Prostate gland (tissue), 2 donors: ENCODE measurements at places on chromosomes 12 and 14.

DNA sequence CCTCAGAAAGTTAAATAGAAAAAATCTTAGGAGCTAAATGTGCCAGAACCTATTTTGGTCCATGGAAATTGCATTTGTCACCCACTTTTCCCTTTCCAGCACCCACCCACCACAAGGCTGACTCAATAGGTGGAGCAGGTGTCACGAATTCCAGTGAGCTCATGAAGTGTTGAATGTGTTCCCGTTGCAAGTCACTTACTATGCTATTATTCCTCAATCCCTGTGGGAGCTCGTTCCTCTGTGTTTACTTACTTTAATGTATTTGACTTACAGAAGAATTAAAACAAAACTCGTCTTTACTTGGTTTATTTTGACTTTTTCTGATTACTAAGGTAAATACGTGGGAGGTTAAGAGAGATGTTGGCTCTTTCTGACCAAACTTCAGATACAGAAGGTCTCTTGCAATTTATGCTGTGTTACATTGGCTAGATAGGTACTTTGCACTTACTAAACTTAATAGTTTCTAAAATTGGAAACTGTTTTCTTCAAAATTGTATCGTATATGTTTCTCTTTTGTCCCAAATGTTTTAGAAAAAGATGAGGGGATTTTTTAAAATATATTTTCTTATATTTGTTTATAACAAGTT is 269.4 kb upstream of the NOVA1 start:
- no peak for DNase-seq

GRCh38 chr14:36818794-36819384 is 157.2 kb downstream of the PAX9 start:
- no peak for DNase-seq

DNA sequence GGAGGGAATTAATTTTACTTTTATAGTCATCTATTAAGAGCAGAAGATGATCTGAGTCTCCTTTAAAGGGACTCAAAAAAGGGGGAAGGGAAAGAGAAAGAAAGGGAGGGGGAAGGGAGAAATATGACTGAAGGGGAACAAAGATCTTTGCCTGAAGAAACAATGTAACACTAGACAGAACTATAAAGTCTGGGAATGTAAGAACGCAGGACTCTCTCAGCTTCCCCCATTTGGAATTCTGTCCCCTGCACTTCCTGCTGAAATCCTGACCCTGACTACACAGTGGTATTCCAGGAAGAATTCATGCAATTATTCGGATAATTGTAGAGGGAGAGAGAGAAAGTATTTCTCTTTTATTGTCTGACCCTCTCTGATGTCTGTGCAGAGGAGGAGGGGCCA is 8.6 kb upstream of the HOXC11 start:
- DNase-seq, result no peak

DNA sequence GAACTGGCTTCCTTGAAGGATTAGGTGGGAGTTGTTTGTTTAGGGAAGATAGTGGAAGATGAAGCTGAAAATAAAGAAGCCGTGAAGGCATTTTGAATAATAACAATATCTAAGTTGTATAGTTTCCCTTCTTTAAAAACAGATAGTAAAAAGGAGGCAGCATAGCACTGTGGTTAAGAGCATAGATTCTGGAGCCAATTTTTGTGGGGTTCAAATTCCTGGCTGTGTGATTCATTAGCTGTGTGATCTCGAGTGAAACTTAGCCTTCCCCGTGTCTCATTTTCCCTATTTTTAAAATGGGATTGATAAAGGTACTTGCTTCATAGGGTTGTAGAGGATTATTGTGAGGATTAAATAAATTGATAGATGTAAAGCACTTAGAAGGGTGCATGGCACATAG is 104.5 kb downstream of the MYRFL start:
- DNase-seq, result no peak

GRCh38 chr14:69772082-69773017 is 5.4 kb downstream of the SRSF5 start:
- no peak for DNase-seq
